ENCODE measurements at places on chromosomes 4 and X.

GRCh38 chrX:46572340-46572936 is 1.1 kb upstream of the CHST7 start:
- no peak for DNase-seq

DNA sequence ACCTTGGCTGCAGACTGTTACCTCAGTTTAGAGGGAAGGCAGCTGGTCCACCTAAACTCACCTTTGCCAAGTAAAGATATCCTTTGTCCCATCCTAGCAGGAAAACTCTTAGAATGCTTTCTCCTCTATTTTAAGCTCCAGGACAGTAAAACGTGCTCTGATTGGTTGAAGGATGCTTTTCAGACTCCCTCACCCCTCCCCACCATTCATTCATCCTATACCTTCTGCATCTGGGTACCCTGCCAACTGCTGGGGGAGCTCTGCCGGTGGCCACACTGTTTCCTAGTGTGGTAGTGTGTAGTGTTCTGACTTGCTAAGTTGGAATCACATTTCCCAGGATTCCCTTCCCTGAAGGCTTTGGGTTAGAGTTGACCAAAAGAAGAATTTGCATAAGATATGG is 20.3 kb upstream of the POLA1 start:
- no peak for DNase-seq

GRCh38 chr4:128811571-128812441 is 2.3 kb downstream of the JADE1 start:
- peak; percentile 89 for DNase-seq

DNA sequence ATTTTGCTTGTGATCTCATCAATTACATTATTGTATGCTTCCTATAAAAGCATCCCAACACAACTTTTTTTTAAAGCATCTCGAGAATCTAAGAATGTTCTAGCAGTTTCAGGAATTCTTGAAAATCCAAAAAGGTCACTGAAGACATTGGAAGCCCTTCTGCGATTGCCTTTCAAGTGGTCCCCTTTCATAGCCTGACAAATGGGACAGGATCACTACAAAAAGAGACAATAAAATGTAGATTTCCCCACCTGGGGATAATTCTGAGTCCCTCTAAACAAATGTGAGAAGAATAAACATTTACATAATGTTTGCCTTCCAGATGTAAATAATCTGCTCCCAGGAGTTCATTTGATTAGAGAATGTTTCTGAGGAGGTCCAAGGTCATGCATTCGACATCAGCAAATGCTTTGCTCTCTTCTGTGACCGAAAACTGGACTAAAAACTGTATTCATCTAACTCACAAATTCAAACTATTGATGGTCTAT is 116.0 kb downstream of the COL25A1 start:
- DNase-seq: no peak

- no peak for DNase-seq
These were observed 349.5 kb upstream of the CPXCR1 start for GRCh38 chrX:88397551-88397950.

GRCh38 chr4:3286335-3287175 is 6.3 kb upstream of the RGS12 start:
- no peak for DNase-seq

- no peak for DNase-seq
These were observed 139.2 kb downstream of the NSUN7 start for GRCh38 chr4:40888933-40889332.

- peak; percentile 57 for DNase-seq
These were observed 123.3 kb downstream of the POU4F2 start for GRCh38 chr4:146762016-146762415.

GRCh38 chrX:123846577-123847038 is 13.2 kb upstream of the XIAP start:
- no peak for DNase-seq

- DNase-seq: no peak
These were observed 131.5 kb downstream of the JADE1 start for GRCh38 chr4:128940971-128941370.

GRCh38 chr4:101464596-101464995 is 117.3 kb upstream of the PPP3CA start:
- DNase-seq: no peak

GRCh38 chr4:141215030-141215429 is 5.7 kb upstream of the ZNF330 start:
- DNase-seq: no peak

- DNase-seq: peak; percentile 72
These were observed 339.7 kb upstream of the PCDH7 start for GRCh38 chr4:30380404-30380998.
